Heart left ventricle (tissue), 16 donors: ENCODE measurements at places on chromosomes 16 and 17. TPM values are rescaled to one million over a fixed set of nuclear protein-coding genes. Genes with fewer than 3 reads are reported as not detected.

- H3K27ac ChIP-seq = no peak overlapping the region
- peaks cover 24% of the 10 kb centered on the region for H3K4me1 ChIP-seq
- no peaks in the 10 kb centered on the region for H3K36me3 ChIP-seq
- DNase-seq = no peak
- H3K27me3 ChIP-seq = no peaks in the 10 kb centered on the region
These were observed 81.7 kb downstream of the YPEL2 start for GRCh38 chr17:59413014-59413766.

- peak; percentile 62 for DNase-seq
- no peaks in the 10 kb centered on the region for H3K36me3 ChIP-seq
- no peaks in the 10 kb centered on the region for H3K27me3 ChIP-seq
- H3K27ac ChIP-seq = peak overlapping the region; percentile 41
- H3K4me1 ChIP-seq = peaks cover 22% of the 10 kb centered on the region
These were observed 50.8 kb downstream of the TBC1D26 start for GRCh38 chr17:15782866-15783265.

- H3K27me3 ChIP-seq = no peaks in the 10 kb centered on the region
- H3K27ac ChIP-seq = no peak overlapping the region
- DNase-seq = no peak
- H3K4me3 ChIP-seq = no peak overlapping the region
- no peaks in the 10 kb centered on the region for H3K36me3 ChIP-seq
These were observed 61.0 kb downstream of the CHD9 start for GRCh38 chr16:53115773-53116172.

GRCh38 chr17:76783146-76783545, 45.2 kb downstream of the MFSD11 start:
- no peaks in the 10 kb centered on the region for H3K36me3 ChIP-seq
- H3K4me1 ChIP-seq = no peaks in the 10 kb centered on the region
- no peaks in the 10 kb centered on the region for H3K27me3 ChIP-seq
- no peak overlapping the region for H3K4me3 ChIP-seq
- no peak overlapping the region for H3K27ac ChIP-seq
- DNase-seq = no peak

DNA sequence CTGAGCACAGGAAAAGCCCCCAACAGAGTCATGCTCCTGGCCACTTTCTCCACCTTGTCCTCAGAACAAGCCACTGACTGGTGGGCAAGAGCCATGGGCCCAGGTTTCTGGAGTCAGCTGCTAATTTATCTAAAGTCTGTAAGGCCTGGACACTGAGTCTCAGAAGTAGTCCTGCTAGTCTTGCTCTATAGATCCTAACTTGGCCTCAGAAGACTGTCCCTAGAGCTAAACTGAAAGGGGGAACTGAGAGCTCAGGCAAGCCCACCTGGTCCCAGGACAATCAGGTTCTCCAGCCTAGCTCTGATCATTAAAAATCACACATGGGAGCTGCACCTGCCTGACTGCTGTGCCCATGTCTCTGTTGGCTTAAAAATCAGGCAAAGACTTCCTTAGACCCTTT, 485.8 kb downstream of the SLC39A11 start:
- H3K4me3 ChIP-seq = no peak overlapping the region
- DNase-seq = no peak
- H3K36me3 ChIP-seq = no peaks in the 10 kb centered on the region
- H3K27ac ChIP-seq = no peak overlapping the region
- no peaks in the 10 kb centered on the region for H3K4me1 ChIP-seq

- peaks cover 16% of the 10 kb centered on the region for H3K4me1 ChIP-seq
- no peaks in the 10 kb centered on the region for H3K36me3 ChIP-seq
- H3K27me3 ChIP-seq = peaks cover 52% of the 10 kb centered on the region
- no peak for DNase-seq
These were observed 2.3 kb downstream of the NGFR start for GRCh38 chr17:49497148-49498028.

The PDF gene
- total RNA-seq = 6.0 TPM
